ENCODE measurements at places on chromosomes 3 and 15. TPM values are rescaled to one million over a fixed set of nuclear protein-coding genes. Genes with fewer than 3 reads are reported as not detected.

- DNase-seq: no peak
Observed at GRCh38 chr15:33443708-33444107, 132.9 kb downstream of the RYR3 start.

- peak; percentile 84 for DNase-seq
Observed at GRCh38 chr3:123750659-123751420, 133.3 kb downstream of the MYLK start.

DNA sequence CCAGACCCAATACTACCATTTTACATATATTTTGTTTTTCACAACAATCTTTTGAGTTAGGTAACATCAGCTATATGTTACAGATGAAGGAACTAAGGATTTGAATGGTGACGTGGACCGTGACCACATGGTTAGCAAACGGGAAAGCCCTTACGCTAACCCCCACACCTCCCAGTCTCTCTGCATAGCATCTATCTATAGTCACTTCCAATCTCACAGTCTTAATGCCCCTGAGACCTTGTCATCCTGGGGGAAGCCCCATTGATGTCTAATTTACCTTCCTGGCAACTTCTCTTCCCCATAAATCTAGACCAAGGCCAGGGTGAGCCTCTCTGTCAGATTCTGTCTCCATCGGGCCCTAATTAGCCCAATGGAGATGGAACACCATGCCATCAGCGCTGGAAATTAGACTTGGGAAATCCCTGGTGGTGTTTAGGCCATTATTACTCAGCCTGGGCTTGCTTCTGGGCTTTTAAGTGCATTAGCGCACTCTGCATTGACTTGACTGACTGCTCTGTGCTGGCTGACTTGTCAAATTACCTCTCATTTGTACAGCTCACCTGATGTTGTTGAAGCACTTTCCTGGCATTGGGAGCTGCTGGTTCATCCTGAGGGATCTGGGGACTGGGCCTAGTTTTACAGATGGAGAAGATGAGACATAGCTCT, 34.0 kb upstream of the SH3GL3 start:
- no peak for DNase-seq

CACNA2D3 gene
- 0.81 TPM for polyA plus RNA-seq

RASL12 gene
- polyA plus RNA-seq: 0.16 TPM

DNA sequence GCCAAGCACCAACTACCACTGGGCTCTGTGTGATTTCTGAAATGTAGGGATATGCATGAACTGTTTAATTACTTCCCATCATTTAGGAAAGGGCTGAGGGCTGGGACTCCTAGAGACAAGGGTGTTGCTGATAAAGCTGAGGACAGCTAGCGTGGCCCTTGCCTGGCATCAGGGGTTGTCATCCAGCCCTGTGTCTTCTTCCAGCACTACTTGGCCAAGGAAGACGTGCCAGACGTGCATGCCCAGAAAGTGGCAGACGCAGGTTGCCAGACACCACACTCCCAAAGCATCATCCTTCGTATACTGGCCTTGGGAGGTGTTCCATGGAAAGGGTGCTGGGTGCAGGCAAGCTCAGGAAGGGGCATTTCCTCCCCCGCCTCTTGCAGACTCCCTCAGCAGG, 64.8 kb downstream of the LRIG1 start:
- no peak for DNase-seq

TLR9 gene
- polyA plus RNA-seq: 0.07 TPM

TRAT1 gene
- not detected for polyA plus RNA-seq

DNA sequence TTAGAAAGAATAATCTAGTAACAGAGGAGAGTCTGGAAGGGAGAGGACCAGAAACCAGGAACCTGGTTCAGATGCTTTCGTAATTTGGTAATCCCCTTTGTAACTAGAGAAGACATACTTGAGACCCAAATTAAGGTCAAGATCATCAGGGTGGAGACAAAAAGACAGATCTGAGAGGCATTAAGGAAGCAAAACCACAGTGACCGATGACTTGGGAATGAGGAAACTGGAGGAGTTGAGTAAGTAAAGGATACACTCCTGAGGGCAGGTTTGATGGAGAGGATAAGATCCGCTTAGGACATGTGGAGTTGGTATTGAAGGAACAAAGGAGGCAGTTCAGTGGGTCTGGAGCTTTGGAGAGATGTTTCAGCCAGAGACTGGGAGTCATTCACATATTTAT, 23.6 kb upstream of the BCL2A1 start:
- DNase-seq: no peak

SKIC8 gene
- 72.8 TPM for polyA plus RNA-seq

UROC1 gene
- not detected for polyA plus RNA-seq

DNAH12 gene
- 0.01 TPM for polyA plus RNA-seq

GRCh38 chr3:102207151-102207571, 227.7 kb upstream of the ZPLD1 start:
- peak; percentile 63 for DNase-seq

- no peak for DNase-seq
Observed at GRCh38 chr3:40137591-40138295, 171.8 kb upstream of the EIF1B start.

DNA sequence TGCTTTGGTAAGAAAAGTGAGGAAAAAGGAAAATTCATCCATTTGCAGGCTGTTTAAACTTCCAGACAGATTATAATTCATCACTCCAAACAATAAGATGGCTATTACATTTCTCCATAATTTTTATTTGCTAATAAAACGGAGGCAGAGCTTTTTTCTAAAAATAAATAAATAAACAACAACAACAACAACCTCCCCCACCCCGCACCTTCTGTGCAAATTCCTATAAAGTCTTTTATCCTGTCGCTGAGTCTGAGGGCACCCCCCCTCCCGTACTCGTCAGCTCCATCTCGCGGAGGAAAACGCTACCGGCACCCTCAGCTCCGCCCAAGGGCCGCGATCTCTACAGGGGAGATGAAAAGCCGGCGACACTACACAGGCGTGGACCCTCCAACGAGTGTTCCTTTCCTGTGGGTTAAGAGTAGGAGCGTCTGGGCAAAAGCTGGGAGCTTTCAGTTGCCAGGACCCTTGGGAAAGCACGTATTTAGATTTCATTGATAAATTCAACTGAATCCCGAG, 1.0 kb upstream of the ATP1B3 start:
- no peak for DNase-seq

ISL2 gene
- polyA plus RNA-seq: 7.7 TPM

DNA sequence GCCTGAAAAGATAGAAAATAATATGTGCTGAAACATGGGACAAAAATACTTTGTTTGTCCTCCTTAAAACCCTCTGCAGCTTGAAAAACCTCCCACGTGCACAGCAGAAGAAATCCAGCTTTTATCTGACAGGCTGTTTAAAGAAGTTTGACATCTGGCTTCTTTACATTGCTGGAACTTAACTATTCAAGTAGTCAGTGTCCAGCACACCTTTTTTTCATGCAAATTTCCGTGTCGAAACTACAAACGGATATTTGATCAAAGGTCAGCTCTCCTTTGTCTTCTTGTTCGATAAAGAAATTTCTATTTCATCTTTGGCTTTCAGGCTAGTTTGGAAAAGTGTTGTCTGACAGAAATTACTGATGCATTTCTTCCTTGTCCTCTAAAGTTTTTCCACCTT, 66.8 kb upstream of the KBTBD8 start:
- DNase-seq: no peak

GUCA1C gene
- not detected for polyA plus RNA-seq

DPPA2 gene
- not detected for polyA plus RNA-seq

DNA sequence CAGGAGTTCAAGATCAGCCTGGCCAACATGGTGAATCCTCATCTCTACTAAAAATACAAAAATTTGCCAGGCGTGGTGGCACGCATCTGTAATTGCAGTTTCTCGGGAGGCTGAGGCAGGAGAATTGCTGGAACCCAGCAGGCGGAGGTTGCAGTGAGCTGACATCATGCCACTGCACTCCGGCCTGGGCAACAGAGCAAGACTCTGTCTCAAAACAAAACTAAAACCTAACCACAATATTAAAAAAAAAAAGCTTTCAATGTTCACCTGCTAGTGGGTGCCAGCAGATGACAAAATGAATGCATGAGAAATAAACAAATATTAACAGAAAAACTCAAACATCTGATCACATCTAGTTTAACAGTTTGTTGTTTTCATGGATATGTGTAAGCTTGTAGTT, 9.0 kb downstream of the SLC24A1 start:
- no peak for DNase-seq

GRCh38 chr3:185207931-185208746, 45.7 kb downstream of the EHHADH start:
- no peak for DNase-seq

GRCh38 chr3:53633197-53633787, 138.9 kb downstream of the CACNA1D start:
- no peak for DNase-seq

- DNase-seq: no peak
Observed at GRCh38 chr3:16266714-16267113, 1.7 kb downstream of the OXNAD1 start.

DNA sequence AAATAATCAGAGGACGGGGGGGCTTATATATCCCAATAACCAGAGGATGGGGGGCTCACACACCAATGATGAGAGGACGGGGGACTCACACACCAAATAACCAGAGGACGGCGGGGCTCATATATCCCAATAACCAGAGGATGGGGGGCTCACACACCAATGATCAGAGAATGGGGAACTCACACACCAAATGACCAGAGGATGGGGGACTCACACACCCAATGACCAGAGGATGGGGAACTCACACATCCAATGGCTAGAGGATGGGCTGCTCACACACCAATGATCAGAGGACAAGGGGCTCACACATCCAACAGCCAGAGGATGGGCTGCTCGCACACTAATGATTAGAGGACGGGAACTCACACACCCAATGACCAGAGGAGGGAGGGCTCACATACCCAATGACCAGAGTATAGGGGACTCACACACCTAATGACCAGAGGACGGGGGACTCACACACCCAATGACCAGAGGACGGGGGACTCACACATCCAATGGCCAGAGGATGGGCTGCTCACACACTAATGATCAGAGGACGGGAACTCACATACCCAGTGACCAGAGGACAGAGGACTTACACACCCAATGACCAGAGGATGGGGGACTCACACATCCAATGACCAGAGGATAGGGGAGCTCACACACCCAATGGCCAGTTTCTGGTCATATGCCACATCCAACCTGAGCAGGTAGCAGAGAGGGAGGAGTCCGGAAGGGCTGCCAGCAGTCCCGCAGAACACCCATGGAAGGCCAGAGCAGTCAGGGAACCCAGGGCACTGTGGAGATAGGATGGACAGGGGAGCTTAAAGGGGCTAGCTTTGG, 10.6 kb downstream of the RAB6B start:
- no peak for DNase-seq

C3orf22 gene
- polyA plus RNA-seq: not detected

All from BJ (cell line).